A549 (cell line): ENCODE measurements at places on chromosomes 6 and 20. TPM values are rescaled to one million over a fixed set of nuclear protein-coding genes. Genes with fewer than 3 reads are reported as not detected.

DNA sequence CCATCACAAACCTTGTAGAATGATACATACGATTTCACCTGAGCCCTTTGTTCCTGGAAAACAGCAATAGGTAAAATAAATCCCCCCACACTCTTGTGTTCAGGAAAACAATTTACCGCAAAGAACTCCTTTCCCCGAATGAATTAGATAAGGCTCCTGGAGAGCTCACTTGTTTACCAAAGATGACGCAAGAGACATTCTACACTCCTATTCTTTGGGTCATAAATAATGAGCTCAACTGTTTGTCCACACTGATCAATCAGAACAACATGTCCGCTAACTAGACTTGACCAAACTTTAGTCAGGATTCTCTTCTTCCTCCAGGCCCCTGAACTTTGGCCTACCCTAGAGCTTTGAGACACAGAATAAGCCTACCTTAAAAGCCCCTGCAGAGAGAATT lies 271.9 kb upstream of the OPRM1 start:
- DNase-seq = no peak

DNA sequence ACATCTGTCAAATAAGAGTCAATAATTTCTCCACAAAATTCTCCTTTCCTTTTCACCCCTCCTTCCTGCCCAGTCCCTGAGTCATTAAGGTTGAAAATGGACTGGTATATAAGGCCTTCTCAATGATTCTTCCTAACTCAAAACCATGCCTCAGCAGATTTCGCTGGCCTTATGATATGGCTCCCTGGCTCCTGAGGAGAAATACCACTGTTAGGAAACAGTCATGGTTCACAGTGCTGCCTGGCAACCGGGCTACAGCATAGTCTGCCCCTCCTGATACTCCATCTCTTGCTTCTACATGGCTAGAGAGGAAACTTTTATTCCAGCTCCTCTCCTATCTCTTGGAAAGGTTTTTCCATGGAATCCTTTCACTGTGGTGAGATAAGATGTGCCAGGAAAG lies 4.7 kb downstream of the UBE2J1 start:
- DNase-seq = no peak

DNA sequence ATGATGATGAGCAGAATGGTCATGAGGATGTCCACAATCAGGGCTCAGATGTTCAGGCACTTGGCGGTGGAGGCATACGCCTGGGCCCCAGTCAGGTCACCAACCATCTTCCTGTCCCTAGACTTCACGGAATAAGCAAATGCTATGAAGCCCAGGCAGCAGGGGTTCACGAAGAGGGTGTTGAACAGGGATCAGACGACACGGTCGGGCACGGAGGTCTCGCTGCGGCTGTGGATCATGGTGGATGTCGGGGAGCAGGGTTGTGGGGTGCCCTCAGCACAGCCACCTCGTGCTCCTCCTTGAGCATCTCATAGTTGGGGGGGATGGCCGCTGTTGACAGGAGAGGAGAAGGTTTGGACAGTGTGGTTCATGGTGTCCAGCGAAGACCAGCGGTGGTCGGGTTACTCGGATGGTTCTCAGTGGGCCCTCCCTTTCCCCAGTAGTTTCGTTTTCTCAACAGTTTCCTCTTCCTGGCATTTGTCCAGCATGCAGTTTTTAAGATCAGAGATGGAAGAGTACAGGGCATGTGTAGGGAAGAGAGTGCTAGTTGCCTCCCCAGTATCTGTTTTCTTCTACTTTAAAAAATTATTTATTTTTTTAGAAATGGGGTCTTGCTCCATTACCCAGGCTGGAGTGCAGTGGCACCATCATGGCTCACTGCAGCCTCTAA lies 20.3 kb upstream of the SPDEF start:
- DNase-seq = no peak

- DNase-seq = no peak
Observed at GRCh38 chr6:109343518-109343917, 38.7 kb downstream of the CD164 start.

DNA sequence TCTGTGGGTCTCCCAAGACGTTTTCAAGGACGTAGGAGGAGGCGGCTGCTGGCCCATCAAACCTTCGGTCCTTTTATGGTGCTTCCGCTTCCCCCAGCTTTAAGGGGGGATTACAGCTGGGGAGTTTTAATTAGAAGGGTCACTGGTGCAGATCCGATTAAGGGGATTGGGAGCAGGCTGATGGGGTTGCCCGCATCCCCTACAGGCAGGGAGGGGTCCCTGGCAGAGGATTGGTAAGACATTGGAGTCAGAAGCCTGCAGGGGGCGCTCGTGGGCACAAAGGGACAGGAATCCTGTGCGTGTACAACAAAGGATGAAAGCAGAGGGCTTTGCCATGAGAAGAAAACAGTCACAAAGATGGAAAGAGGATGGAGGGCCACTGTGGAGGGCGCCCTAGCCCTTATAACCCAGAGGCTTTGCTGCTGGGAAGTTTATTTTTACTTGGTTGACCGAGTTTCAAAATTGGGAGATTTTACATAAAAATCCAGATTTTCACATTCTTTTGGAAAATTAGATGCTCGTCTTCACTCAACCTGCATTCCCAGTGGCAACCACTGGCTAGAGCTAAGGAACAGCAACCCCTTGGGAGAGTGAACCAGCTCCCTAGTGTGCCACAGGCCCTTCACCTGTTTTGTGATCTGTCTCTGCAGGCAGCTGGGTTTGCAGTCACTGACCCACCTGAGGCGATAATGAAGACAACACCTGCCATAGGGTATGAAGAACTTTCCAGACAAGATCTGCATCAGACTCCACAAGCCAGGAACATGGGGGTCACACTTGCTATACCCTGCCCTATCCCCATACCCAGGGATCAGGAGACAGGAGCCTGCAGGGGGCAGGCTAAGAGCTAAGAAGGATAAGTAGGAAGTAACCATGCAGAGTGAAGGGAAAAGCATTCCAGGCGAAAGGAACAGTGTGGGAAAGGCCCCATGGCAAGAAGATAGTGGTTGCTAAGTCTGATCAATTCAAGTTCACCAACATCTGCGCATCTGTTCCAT lies 97.7 kb downstream of the KCNB1 start:
- peak; percentile 39 for DNase-seq

DNA sequence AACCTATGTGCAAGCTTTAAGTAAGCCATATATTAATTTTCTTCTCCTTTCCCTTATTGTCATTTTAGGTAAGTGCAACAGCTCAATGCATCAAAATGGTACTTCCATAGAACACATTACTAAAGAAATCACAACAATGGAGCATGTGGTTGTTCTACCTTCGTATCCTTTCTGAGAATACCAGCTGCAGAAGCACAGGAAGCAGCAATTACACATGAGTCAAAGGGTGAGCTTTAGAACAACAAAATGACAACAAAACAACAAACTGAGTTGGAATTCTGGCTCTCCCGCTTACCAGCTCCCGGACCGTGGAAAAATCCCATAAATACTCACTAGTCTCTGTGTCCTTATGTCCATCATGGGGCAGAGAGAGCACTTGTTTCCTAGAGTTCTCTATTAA lies 108.9 kb downstream of the BCAS1 start:
- no peak for DNase-seq

DNA sequence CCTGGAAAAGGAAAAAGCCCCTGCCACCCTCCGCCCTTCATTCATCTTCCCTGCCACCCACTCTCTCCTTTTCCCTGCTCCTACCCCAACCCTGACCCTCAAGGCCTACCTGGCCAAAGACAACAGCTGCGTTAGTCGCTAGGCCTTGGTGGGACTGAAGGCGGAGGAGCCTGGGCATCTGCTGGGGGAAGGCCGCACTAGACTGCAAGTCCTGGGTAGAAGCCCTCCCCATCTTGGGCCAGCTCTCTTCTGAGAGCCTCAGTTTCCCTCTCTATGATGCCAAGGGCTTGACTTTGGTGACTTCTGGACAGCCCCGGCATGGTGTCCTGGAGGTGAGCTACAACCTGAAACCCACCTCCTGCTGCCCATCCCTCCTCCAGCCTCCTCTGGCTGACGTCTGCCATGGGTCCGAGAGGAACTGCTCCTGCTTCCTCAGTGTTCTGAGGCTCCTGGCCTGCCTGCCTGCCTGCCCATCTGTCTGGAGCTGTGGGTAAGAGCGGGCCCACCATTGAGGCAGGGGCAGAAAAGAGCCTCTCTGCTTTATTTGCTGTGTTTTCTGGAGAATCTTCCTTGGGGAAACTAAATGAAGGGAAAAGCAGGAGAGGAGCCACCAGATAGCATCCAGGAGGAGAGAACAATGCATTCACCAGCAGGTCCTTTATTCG lies 7.5 kb upstream of the FOXC1 start:
- DNase-seq = no peak

GRCh38 chr6:53984163-53984562 lies 127.1 kb upstream of the MLIP start:
- DNase-seq = peak; percentile 68

- DNase-seq = no peak
Observed at GRCh38 chr20:13515796-13516558, 122.8 kb downstream of the TASP1 start.

DNA sequence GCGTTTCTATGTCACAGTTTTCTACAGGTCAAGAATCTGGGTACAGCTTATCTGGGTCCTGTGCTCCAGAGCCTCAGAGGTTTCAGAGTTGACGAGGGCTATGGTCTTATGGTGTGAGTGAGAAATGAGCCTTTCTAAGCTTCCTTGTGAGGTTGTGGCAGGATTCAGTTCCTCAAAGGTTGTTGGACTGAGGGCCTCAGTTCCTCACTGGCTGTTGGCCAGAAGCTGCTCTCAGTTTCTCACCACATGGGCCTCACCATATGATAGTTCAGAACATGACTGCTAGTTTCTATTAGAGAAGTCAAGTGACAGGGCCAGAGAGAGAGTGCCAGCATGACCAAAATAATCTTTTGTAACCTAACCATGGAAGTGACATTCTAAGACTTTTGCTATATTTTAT lies 96.1 kb downstream of the NUS1 start:
- no peak for DNase-seq

Gene CST2
- 0.13 TPM in 1 of 3 replicates, not detected in the others for polyA plus RNA-seq

Gene GPR63
- 0.48 to 0.52 TPM (median 0.49 TPM) in 3 replicates for polyA plus RNA-seq

Gene SPATS1
- polyA plus RNA-seq = not detected in 3 replicates
